Neural progenitor cell (in vitro differentiated cells): ENCODE measurements at places on chromosomes 7 and 10. TPM values are rescaled to one million over a fixed set of nuclear protein-coding genes. Genes with fewer than 3 reads are reported as not detected.

DNA sequence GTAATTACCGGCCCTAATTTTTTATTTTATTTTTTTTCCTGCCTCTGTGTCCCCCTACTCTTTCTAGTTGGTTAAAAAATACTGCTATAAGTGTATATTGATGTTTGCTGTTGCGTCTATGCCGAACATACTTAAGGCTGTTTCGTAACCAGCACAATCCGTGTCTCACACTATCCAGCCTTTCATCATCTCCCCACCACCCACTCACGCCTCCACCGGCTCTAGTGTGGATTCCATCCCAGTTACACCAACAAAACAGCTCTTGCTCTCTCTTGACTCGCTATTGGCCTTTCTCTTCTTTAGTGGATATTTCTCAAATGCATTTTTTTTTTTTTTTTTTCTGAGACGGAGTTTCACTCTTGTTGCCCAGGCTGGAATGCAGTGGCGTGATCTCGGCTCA lies 70.1 kb upstream of the CAMK1D start:
- H3K27me3 ChIP-seq, result no peaks in the 10 kb centered on the region
- H3K27ac ChIP-seq, result no peak overlapping the region
- no peak for DNase-seq

- no peak for DNase-seq
- H3K4me1 ChIP-seq, result no peaks in the 10 kb centered on the region
- no peak overlapping the region for H3K27ac ChIP-seq
- H3K4me3 ChIP-seq, result no peak overlapping the region
Observed at GRCh38 chr7:36717586-36717985, 6.7 kb downstream of the AOAH start.

DNA sequence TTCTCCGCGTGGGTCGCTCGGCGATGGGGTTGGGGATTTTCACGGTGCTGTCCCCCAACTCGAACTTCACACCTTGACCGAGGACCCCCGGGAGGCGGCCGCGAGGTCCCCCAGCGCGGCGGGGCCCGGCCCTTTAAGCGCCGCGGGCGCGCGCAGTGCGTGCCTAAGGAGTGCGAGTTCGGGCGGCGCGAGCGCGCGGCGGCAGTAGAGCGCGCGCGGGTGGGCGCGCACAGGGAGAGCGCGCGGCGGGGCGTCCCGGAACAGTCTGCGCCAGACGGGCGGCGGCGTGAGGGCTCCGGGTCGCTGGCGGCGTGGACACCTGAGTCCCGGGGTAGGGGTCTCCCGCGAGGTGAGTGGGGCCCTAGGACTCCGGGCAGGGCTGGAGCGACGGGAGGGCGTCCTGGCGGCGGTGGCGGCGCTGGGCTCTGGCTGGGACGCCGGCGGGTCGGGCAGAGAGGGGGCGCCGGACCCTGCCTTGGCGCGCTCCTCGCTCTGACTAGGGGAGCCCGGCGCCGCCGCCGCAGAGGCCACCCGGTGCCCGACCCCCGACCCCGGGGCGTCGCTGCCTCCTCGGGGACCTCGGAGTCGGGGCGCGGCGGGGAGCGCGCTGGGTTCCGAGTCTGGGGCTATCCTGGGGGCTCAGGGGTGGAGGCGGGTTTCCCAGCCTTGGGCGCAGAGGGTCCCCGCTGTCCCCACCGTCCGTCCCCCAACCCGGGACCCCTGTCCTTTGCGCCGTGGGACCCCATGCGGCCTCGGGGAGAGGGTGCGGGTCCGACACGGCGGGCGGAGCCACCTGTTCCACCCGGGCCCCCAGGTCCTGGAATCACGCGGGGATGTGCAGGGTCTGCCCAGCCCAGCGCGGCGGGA lies at the start of gene PROSER2:
Gene PROSER2 (plus strand): TSS at position 235 of the 867 bp plus-strand sequence. CDS start 28,722 bp downstream, outside the sequence.
- no peak within 1 kb of the TSS for H3K27ac ChIP-seq
- peak; percentile 73 for DNase-seq
- no peaks in the 10 kb centered on the region for H3K36me3 ChIP-seq
- H3K27me3 ChIP-seq, result peaks cover 31% of the 10 kb centered on the region
- no peaks in the 10 kb centered on the region for H3K4me1 ChIP-seq
- peak within 1 kb of the TSS; percentile 79 for H3K4me3 ChIP-seq

The KEL gene
- total RNA-seq, result 2.0 TPM in 1 of 2 replicates, not detected in the other

The HPSE2 gene
- total RNA-seq, result 3.4 and 4.3 TPM in 2 replicates

The PHKG1 gene
- not detected in 2 replicates for total RNA-seq
